Stimulated activated naive CD8-positive, alpha-beta T cell treated with anti-CD3 and anti-CD28 coated beads, Interleukin-15, amount 100 ng/mL, for 72 hours (primary cell): ENCODE measurements at places on chromosomes 1 and 21.

- no peak for DNase-seq
These were observed 199.5 kb downstream of the AJAP1 start for GRCh38 chr1:4853904-4854303.

DNA sequence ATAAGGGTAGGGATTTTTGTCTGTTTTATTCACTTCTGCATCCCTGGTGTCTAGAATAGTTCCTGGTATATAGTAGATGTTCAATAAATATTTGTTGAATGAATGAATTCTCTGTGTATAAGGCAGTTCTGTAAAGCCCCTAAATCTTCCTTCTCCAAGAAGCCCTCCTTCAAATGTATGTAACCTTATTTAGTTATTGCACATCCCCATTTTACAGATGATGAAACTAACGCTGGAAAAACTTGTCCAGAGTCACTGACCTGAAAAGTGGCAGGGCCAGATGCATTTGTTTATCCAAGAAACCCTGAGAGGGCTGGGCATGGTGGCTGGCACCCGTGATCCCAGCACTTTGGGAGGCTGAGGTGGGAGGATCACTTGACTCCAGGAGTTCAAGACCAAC, 4.3 kb upstream of the LMNA start:
- DNase-seq = no peak

- no peak for DNase-seq
These were observed 11.6 kb downstream of the VANGL2 start for GRCh38 chr1:160412028-160412362.

- no peak for DNase-seq
These were observed 39.2 kb downstream of the MX1 start for GRCh38 chr21:41465176-41465781.

DNA sequence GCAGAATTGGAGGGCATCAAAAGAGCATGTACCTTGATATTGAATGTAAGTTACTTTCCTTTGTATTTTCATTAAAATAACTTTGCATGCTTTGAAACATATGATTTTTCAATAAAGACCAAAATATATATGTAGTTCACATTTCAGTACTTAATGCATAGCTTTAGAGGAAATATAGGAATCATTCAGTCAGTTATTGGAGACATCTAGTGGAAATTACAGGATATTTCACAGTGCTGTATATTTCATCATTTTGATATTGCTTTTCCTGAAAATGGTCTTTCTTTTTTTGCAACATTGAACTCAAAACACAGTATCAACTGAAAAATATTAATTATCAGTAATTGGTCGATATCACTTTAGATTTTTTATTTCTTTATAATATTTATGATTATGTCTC, 375.8 kb downstream of the NCAM2 start:
- DNase-seq = no peak

GRCh38 chr1:16246961-16247360, 10.0 kb upstream of the CPLANE2 start:
- no peak for DNase-seq

DNA sequence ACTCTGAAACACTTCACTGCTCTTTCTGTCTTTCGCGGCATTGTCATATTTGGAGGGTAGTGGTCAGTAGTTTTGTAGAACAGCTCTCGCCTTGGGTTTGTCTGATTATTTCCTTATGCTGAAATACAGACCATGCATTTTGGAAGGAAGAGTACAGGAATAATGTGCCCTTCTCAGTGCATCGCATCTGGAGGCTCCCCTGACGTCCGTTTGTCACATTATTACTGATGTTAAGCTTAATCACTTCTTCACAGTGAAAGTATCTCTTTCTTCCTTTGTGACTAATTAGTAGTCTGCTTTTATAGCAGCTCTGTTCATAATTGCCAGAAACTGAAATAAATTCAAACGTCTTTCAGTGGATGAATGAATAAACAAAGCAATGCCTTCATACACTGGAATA, 85.7 kb upstream of the CXADR start:
- DNase-seq = no peak

GRCh38 chr1:19425646-19426239, 59.6 kb downstream of the CAPZB start:
- DNase-seq = no peak

DNA sequence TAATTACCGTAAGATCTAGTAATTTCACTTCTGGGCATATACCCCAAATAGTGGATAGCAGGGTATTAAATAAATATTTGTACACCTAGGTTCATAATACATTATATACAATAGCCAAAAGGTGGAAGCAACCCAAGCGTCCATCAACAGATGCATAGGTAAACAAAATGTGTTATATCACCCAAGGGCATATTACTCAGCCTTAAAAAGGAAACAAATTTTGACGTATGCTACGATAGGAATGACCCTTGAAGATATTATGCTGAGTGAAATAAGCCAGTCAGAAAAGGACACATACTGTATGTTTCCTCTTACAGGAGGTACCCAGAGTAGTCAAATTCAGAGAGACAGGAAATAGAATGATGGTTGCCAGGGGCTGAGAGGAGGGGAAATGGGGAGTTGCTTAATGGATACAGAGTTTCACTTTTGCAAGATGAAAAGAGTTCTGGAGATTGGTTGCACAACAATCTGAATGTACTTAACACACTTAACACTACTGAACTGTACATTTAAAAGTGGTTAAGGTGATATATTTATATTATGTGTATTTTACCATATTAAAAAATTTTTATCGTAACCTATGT, 36.6 kb upstream of the KCTD3 start:
- DNase-seq = no peak

GRCh38 chr1:201487742-201488141, 18.8 kb upstream of the PHLDA3 start:
- DNase-seq = no peak

DNA sequence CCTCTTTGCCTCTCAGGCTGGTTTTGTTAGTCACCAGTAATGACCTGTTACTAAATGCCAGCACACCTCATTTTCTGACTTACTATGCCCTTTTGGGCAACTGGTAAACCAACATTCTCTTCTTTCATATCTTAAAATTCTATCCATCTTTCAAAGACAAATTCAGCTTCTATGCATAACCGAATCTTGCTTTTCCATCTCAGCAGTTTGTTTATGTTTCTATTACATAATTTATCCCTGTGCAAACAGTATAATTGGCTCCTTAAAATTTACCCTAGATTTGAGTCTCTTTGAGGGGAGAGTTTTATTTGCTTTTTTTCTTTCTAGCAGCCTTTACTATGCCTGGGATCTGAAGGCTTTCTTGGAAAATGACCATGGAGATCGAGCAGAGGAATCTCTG, 58.5 kb upstream of the SIPA1L2 start:
- no peak for DNase-seq

DNA sequence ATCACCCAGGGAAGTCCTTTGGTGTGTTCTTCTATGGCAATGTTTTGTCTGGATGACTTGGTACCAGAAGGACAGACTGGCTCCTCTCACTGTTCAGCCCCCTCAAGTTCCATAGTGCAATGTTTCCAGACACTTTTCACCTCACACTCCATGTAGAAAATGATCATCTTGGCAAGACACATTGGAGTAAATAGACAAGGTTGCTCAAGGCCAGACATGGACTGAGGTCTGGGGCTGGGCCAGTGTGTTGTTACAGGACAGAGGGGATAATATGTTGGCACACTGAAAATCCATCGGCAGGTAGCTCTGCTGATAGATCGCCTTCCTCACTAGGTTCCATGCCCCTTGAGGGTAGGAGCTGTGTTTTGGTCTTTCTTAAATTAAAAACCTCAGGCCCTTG, 51.5 kb downstream of the C1orf21 start:
- no peak for DNase-seq

GRCh38 chr1:228979325-228979699, 244.0 kb downstream of the RHOU start:
- DNase-seq = no peak
